Right ventricle myocardium superior (tissue), 1 donor: ENCODE measurements at places on chromosomes 1 and 21.

- no peak for DNase-seq
Observed at GRCh38 chr1:217435204-217435603, 195.7 kb downstream of the GPATCH2 start.

GRCh38 chr1:230277201-230278025, 148.7 kb downstream of the PGBD5 start:
- DNase-seq = peak; percentile 19

- DNase-seq = no peak
Observed at GRCh38 chr1:37056325-37056724, 22.0 kb upstream of the GRIK3 start.

DNA sequence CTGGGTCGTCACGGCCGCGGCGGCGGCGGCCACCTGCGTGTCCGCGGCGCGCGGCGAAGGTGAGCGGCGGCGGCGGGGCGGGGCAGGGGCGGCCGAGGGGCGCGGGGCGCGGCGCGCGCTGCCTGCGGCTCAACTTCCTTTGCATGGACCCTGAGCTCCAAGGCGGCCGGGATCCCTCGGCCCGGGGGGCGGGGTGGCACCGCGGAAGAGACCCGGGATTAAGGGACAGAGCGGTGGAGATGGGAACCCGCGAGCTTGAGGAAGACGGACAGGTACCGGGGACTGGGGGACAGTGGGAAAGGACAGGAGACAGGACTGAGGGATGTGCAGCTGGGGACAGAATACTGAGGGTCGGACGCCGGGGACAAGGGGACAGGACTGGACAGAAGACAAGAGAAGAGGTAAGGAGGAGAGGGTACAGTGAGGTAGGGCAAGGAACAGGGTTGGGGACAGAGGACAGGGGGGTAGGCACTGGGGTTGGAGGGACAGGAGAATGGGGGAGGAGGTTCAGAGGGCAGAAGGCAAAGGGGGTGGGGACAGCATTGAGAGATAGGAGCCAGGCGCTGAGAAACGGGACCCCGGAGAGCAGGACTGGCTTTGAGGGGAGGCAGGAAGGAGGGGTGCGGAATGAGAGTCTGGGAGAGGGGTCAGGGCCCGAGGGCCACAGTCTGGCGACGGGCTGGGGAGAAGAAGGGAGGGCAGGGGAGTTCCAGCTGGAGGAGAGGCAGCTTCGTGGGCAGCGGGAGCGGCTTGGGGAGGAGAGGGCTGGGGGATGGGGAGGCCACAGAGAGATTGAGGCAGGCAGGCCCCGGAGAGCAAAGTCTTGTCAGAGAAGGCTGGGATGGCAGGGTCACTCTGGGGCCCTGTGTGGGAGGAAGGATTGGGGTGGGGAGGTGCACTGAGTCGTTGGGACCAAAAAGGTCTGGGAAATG, 648 bp downstream of the EPHA8 start:
- no peak for DNase-seq

DNA sequence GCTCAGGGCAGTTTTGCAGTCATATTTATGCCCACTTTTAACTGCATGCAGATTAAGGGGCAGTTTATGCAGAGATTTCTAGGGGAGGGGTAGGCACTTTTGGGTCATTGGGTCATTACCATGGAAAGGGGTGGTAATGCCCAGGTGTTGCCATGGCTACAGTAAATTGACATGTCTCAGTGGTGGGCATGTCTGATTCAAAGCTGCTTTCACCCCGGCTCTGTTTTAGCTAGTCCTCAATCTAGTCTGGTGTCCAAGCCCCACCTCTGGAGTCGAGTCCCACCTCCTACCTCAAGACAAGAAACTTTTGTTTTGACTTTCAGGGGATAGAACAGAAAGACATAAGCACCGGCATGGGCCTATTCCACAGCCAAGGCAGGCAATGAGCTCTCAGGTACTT, 8.9 kb upstream of the NEK2 start:
- DNase-seq = no peak

DNA sequence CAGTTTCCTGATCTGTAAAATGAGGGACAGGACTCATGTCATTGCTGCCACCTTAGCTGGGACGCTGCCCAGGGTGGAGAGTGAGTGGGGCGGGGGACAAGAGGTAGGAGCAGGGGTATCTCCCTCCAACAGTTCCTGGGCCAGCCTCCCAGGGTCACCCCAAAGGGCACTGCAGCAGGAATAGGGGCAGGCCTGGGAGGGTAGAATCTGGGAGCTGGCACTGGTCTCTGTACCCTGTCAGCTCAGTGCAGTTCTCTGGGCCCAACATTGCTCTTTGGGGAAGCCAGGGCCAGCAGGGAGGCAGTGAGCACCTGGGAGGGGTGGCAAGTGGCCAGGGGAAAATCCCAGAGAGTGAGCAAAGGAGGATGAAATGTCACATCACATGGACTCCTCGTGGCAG, 55.8 kb downstream of the ELK4 start:
- DNase-seq = no peak

GRCh38 chr1:27136998-27137542, 17.9 kb downstream of the SLC9A1 start:
- DNase-seq = peak; percentile 88

GRCh38 chr1:183228347-183229220, 42.5 kb downstream of the LAMC2 start:
- DNase-seq = no peak

- no peak for DNase-seq
Observed at GRCh38 chr1:170735366-170736263, 71.7 kb downstream of the PRRX1 start.

- peak; percentile 87 for DNase-seq
Observed at GRCh38 chr1:150560011-150560438, 10.8 kb downstream of the ADAMTSL4 start.

GRCh38 chr1:26999440-26999987, 6.0 kb downstream of the TRNP1 start:
- DNase-seq = peak; percentile 79

- no peak for DNase-seq
Observed at GRCh38 chr1:21335088-21335691, 44.9 kb upstream of the ECE1 start.

DNA sequence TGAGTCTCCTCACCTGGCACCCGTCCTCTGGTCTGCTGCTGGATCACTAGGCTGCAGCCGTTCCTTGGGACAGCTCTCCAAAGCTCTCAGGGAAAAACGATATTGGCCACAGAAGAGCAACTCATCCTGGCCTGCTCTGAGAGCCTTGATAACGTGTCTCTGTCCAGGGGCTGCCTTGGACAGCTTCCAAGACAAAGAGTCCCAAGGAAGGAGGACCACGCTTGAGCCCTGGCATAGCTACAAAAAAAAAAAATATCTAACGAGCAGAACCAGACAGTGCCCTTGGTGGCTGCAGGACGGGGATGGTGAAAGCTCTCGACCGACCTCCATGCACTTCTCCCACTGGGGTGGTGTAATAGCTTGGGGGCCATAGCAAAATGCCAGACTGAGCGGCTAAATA, 589.6 kb downstream of the NPHP4 start:
- DNase-seq = no peak

DNA sequence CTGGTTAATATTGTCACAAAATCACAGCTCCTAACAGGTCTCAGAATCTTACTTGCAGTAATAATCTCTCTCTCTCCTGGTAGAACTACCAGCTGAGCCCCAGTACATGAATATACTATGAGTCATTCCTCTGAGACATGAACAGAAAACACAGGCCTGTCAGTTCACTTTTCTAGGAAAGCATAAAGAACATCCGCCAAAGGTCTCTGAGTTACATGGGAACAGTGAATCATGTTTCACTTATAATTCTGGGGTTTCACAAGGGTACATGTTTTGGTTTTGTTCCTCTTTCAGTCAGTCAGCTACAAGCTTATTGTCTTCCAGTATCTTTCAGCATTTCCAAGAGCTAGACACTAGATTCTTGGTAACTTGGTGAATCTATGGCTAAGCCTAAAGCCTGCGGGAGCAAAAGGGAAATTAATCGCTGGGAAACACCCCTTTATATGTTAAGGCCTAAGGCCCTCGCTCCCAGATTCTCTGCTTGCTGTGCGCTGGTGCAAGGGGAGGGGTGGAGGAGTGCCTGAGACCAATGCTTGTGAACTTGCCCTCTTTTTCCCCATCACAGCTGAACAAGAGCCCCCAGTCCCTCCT, 31.7 kb downstream of the IFNGR2 start:
- DNase-seq = no peak

- no peak for DNase-seq
Observed at GRCh38 chr1:201023920-201024624, 558 bp upstream of the KIF21B start.

- DNase-seq = no peak
Observed at GRCh38 chr1:161966067-161966466, 57.6 kb downstream of the OLFML2B start.

DNA sequence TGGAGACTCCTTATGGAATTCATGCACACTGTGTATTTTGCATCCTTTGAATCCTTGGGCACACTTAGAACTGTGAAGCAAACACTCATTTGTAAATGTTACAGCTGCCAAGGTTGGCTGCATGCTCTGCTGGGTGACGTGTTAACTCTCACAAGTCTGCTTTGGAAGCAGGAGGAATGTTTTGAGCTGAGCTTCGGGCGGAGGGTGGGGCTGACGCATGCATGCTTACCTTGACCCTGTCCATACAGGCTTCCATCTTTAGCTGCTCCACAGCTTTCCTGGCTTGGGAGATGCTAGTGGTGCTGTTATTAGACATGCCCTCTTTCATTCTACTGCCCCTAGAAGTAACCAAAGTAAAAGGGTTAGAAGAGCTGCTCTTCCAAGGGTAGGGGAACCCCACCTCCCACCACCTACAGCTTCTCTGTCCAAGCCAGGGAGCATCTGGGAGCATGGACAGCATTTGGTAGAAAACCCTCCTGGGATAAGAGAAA, 66.0 kb downstream of the GNG4 start:
- no peak for DNase-seq

DNA sequence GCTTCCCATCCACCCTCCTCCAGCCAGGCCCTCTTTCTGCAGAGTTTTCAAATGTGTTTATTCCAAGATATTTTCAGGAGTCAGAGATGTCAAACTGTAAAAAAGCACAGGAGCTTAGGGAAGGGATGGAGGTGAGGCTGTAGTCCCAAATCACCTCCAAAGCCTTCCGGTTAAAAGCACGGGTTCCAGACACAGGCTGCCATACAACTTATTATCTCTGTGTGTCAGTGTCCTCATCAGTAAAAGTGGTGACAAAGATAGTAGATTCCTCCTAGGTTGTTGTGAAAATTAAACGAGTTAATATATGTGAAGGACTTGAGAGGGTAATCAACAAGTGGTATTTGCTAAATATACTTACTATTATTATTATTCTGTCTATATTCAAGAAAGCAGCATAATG, 15.1 kb downstream of the S100A7A start:
- no peak for DNase-seq

GRCh38 chr1:169509354-169509753, 23.6 kb upstream of the SLC19A2 start:
- DNase-seq = no peak

- no peak for DNase-seq
Observed at GRCh38 chr1:231093156-231093922, 53.3 kb upstream of the FAM89A start.

- no peak for DNase-seq
Observed at GRCh38 chr1:41517062-41517438, 32.6 kb upstream of the EDN2 start.

GRCh38 chr1:32967888-32968568, 3.4 kb upstream of the RNF19B start:
- DNase-seq = no peak

- DNase-seq = no peak
Observed at GRCh38 chr1:111604931-111605330, 14.7 kb upstream of the RAP1A start.

GRCh38 chr1:168097921-168098528, 38.7 kb downstream of the GPR161 start:
- DNase-seq = no peak

DNA sequence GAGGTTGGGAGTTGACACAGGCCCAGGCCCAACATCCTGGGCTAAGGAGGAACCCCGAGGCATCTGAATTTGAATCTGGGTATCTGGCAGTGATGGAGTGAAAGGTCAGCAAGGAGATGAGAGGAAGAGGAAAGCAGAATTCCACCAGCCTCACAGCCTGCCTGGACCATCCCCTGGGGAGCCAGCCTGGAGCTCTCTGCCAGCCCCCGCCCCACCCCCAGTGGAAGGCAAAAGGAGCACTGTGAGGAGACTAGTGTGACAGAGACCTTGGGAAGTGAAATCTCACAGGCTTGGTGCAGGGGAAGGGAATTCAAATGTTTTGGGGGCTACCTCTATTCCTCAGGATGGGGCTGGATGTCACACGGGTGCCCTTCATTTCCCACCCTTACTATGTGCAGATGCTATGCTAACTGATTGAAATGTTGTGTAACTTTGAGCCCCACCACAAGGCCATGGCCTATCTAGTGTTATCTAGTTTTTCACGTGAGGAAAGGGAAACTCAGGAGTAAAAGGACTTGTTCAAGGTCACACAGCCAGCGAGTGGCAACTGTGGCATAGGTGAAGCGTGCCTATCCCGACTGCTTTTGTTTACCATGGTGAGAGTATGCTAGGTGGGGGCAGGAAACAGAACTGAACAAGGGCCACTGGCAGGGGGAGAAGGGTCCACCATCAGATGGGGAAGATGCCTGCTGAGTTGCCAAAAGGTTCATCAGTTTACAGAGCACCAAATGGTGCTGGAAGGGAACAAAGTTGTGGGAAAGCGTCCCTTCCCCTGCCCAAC, 29.8 kb downstream of the AHDC1 start:
- DNase-seq = no peak

DNA sequence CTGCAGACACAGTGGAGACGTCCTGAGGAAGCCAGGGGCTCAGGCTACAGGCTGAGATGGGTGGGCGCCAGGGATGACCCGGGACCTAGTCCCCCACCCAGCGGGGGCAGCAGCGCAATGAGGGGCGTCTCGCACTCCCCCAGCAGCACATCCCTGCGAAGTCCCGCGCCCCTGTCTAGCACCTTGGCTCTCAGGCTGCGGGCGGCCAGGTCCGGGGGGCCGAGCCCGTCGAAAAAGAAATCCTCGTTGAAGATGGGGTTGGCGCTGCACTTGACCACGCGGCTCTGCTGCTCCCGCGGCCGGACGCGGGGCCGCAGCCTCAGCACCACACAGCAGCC, 1.8 kb downstream of the C2CD4D start:
- DNase-seq = no peak

DNA sequence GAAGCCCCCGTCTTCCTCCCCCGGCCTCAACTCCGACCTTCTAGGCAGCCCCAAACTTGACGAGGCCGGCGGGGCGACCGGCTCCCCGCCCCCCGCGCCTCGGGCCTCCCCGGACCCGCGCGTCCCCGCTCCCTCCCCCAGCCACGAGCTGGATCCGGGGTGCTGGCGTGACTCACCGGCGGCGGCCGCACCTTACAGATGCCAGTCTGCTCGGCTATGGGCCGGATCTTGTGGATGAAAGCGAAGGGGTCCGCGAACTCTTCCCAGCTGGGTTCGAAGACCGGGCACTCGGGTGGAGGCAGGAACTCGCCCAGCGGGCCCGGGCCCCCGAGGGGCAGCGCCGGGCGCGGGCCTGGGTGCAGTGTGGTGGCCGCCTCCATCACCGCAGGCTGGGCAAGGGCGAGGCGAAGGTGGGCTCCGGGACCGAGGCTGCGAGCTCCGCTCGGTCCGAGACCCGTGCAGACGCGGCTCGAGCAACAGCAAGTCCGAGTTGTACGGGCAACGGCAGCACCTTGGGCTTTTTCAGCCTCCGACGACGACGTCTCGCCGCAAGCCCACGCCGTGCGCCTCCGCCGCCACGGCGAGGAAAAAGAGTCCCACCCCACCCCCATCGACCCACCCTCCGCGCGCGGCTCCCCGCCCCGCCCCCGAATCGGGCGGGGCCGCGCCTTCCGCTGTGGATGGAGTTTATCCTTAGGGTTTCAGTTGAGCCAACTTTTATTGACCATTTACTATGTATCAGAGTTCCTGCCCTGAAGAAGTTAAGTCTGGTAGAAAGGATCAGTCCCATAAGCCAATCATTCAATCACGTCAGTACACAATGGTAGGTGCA, at the start of gene KDM5B:
Gene KDM5B, minus strand, starts transcription at position 496 of the 832 bp plus-strand sequence. Its CDS starts 116 bp downstream, at position 380.
- DNase-seq = peak; percentile 84
